Left renal cortex interstitium (tissue), 4 donors: ENCODE measurements at places on chromosomes 11 and 22. TPM values are rescaled to one million over a fixed set of nuclear protein-coding genes. Genes with fewer than 3 reads are reported as not detected.

SLN gene
- 0.29 TPM for polyA plus RNA-seq

GNAZ gene
- 7.0 TPM for polyA plus RNA-seq

FGF3 gene
- not detected for polyA plus RNA-seq

UEVLD gene
- 23.9 TPM for polyA plus RNA-seq

CFAP300 gene
- polyA plus RNA-seq: 4.9 TPM

APOA4 gene
- not detected for polyA plus RNA-seq

CNTN5 gene
- 19.3 TPM for polyA plus RNA-seq

TP53I11 gene
- 61.5 TPM for polyA plus RNA-seq

NCF4 gene
- 2.1 TPM for polyA plus RNA-seq

TBX10 gene
- not detected for polyA plus RNA-seq

NELL1 gene
- polyA plus RNA-seq: 1.5 TPM

SCGB2A2 gene
- not detected for polyA plus RNA-seq

CCDC73 gene
- 0.22 TPM for polyA plus RNA-seq

ZNF70 gene
- 8.4 TPM for polyA plus RNA-seq

ANO5 gene
- polyA plus RNA-seq: 6.6 TPM

OR51B5 gene
- 0.64 TPM for polyA plus RNA-seq

MICAL3 gene
- polyA plus RNA-seq: 43.1 TPM

FIBIN gene
- polyA plus RNA-seq: 28.2 TPM

LRRN4CL gene
- polyA plus RNA-seq: 1.1 TPM

DNAJB7 gene
- polyA plus RNA-seq: 0.32 TPM

MUS81 gene
- 51.6 TPM for polyA plus RNA-seq

RAG2 gene
- 0.49 TPM for polyA plus RNA-seq

DTX4 gene
- polyA plus RNA-seq: 47.2 TPM

ALG9 gene
- 47.6 TPM for polyA plus RNA-seq

KRTAP5-7 gene
- polyA plus RNA-seq: 0.25 TPM
